ENCODE measurements at places on chromosomes 7 and 10. TPM values are rescaled to one million over a fixed set of nuclear protein-coding genes. Genes with fewer than 3 reads are reported as not detected.

GPR26 gene
- 0.10 TPM for total RNA-seq

ACSM6 gene
- not detected for total RNA-seq

SPDYE16 gene
- 0.20 TPM for total RNA-seq

CLRN3 gene
- not detected for total RNA-seq

OPN1SW gene
- total RNA-seq = not detected

VAX1 gene
- total RNA-seq = 0.27 TPM

AHR gene
- total RNA-seq = 1.7 TPM

TMEM178B gene
- 49.8 TPM for total RNA-seq

PALS2 gene
- 23.4 TPM for total RNA-seq

PPP1R17 gene
- 657 TPM for total RNA-seq

PAX4 gene
- total RNA-seq = not detected

FGFR2 gene
- total RNA-seq = 7.4 TPM

GNGT1 gene
- total RNA-seq = not detected

CUZD1 gene
- 2.4 TPM for total RNA-seq

SLC29A3 gene
- total RNA-seq = 7.8 TPM

CLCN1 gene
- total RNA-seq = 0.56 TPM

BTAF1 gene
- 42.2 TPM for total RNA-seq

STEAP1B gene
- not detected for total RNA-seq

CADPS2 gene
- total RNA-seq = 0.22 TPM

FAM171A1 gene
- 186 TPM for total RNA-seq

GIMAP6 gene
- total RNA-seq = not detected

CTAGE8 gene
- total RNA-seq = 0.54 TPM

ZNF488 gene
- 3.3 TPM for total RNA-seq

FKBP6 gene
- not detected for total RNA-seq

PRF1 gene
- total RNA-seq = 2.6 TPM

UBTD1 gene
- 8.0 TPM for total RNA-seq

MMD2 gene
- total RNA-seq = 0.47 TPM

PEX1 gene
- total RNA-seq = 21.2 TPM

NUTM2D gene
- 11.3 TPM for total RNA-seq

GPR146 gene
- total RNA-seq = 3.1 TPM

SUN3 gene
- not detected for total RNA-seq

CYP2W1 gene
- 1.3 TPM for total RNA-seq

FZD1 gene
- 4.9 TPM for total RNA-seq

TMEM273 gene
- total RNA-seq = 0.39 TPM

TMEM176A gene
- total RNA-seq = 1.3 TPM

IL2RA gene
- total RNA-seq = not detected

OR2A12 gene
- not detected for total RNA-seq

IFIT1B gene
- not detected for total RNA-seq

PRSS37 gene
- total RNA-seq = not detected

SRRM3 gene
- total RNA-seq = 154 TPM

CNTNAP2 gene
- 25.8 TPM for total RNA-seq

SFTPA2 gene
- total RNA-seq = 0.39 TPM

TFAM gene
- total RNA-seq = 31.8 TPM

PLAU gene
- total RNA-seq = 0.59 TPM

EPC1 gene
- 51.0 TPM for total RNA-seq

ABCC2 gene
- 0.39 TPM for total RNA-seq

SLC16A12 gene
- total RNA-seq = not detected

TEX36 gene
- not detected for total RNA-seq

CLDN15 gene
- 9.4 TPM for total RNA-seq

CDC14C gene
- not detected for total RNA-seq

SLC26A3 gene
- total RNA-seq = not detected

LRRC18 gene
- not detected for total RNA-seq

BICC1 gene
- 0.12 TPM for total RNA-seq

CYP26C1 gene
- 0.10 TPM for total RNA-seq

ABI1 gene
- total RNA-seq = 37.3 TPM

SPOCK2 gene
- total RNA-seq = 362 TPM

HOGA1 gene
- total RNA-seq = not detected

RNF32 gene
- total RNA-seq = 2.2 TPM

SPRN gene
- total RNA-seq = 2.0 TPM
